Endodermal cell (in vitro differentiated cells): ENCODE measurements at places on chromosomes 2 and 18.
A peak's percentile ranks its signal among the peaks of the same experiment; 100 is the strongest.

DNA sequence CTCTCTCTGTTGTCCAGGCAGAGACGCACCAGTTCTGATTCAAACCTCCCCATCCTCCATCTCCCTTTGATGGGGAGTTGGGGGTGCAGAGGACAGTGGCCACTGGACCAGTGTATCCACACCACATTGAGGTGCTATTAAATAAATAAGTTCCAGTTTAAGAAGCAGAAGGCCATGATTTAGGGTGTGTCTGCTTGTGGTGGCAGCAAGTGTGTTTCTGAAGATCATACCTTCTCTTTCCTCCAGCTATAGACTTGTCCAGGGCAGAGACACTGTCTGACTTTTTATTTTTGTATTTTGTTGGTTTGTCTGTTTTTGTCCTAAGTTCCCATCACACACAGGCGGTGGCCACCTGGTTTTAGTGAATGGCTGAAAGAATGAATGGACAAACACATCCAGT, 16.5 kb upstream of the INO80C start:
- no peak for DNase-seq

- no peak for DNase-seq
Measured at GRCh38 chr2:219381448-219381847, 6.3 kb downstream of the DNPEP start.

GRCh38 chr2:199903111-199903510, 8.0 kb upstream of the C2orf69 start:
- no peak for DNase-seq

DNA sequence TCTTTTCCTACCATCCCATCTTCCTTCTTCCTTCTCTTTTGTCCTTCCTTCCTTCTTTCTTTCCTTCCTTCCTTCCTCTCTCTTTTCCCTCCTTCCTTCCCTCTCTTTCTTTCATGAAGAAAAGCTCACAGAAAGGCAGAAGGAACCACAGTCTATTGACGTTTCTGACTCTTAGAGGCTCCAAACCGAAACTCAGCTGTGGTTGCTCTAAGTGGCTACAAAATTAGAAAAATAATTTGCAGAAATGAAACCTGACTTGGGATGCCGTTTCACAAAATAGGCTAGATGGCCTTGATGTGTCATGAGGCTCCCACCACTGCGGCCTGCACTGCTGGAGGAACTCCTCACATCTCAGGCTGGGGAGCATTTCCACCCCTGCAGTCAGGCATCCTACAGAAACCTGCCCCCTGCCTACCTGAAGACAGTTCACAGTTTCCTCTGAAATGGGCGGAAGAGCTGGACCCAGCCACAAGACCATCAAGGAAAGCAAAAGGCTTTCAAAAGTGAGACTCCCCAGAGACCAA, 165.6 kb downstream of the SMAD7 start:
- DNase-seq, result no peak

DNA sequence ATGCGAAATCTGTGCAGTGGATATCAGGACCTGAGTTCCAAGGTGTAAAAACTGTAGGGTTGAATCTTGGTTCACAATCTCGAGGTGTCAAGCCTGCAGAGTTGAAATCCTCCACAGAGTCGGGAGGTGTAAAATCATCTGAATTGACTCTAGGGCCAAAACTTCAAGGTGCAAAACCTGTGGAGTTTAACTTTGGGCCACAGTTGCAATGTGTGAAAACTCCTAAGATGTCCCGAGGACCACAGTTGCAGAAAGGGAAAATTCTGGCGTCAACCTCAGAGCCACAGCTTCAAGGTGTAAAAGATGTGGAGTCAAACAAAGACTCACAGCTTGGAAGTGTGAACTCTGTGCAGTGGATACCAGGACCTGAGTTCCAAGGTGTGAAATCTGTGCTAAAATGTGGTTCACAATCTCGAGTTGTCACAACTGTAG, 9.8 kb upstream of the ZNF512 start:
- no peak for DNase-seq

- DNase-seq, result peak; percentile 35
Measured at GRCh38 chr2:241762933-241763369, 13.7 kb upstream of the GAL3ST2 start.

DNA sequence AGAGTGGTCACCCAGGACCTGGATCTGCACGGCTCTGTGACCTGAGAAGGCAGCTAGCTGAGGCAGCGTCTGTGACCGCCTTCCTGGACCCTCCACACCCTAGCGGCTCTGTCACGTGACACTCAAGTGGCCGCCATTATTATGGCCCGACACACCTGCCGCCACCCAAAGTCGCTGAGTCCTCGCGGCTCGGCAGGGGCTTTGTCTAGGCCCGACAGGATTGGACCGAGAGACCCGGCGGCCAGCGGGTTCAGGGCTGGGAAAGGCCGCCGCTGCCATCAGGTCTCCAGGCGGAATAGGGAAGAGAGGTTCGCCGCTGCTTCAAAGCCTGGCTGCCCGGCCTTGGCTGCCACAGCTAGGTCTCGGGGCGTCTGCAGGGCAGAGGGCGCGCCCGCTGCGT, 1162.5 kb upstream of the LRRTM1 start:
- DNase-seq, result no peak

- no peak for DNase-seq
Measured at GRCh38 chr2:138428710-138429440, 72.7 kb upstream of the SPOPL start.

DNA sequence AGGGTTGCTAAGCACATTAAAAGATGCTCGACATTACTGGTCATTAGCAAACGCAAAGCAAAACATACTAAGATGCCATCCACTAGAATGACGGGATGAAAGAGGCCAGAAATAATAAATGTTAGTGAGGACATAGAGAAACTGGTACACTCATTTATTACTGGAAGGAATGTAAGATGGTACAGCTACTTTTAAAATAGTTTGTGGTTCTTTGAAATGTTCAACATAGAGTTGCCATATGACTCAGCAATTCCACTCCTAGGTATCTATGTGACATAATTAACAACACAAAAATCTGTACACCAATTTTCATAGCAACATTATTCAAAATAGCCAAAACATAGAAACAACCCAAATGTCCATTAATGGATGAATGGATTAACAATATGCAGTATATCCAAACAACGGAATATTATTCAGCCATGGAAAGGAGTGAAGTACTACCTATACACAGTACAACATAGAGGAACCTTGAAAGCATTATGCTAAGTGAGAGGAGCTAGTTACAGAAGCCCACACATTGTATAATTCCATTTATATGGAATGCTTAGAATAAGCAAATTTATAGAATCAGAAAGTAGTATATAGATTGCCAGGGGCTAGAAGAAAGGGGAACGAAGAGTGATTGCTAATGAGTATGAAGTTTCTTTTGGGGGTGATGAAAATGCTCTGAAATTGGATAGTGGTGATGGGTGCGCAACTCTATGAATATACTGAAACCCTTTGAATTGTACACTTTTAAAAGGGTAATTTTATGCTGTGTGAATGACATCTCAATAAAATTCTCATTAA, 61.9 kb upstream of the IL1R1 start:
- DNase-seq, result no peak

GRCh38 chr2:38121481-38121880, 45.5 kb upstream of the CYP1B1 start:
- DNase-seq, result no peak

DNA sequence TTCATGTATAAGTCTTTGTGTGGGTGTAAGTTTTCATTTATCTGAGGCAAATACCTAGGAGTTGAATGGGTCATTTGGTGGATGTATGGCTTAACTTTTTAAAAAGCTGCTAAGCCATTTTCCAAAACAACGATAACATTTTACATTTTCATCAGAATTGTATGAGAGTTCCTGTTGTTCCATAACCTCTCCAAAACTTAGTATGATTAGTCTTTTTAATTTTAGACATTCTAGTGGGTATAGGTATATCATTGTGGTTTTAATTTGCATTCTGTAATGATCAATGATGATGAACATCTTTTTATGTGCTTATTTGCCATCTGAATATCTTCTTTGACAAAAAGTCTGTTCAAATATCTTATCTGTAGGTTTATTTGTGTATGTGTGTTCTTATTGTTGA, 74.4 kb upstream of the UGP2 start:
- DNase-seq, result no peak

DNA sequence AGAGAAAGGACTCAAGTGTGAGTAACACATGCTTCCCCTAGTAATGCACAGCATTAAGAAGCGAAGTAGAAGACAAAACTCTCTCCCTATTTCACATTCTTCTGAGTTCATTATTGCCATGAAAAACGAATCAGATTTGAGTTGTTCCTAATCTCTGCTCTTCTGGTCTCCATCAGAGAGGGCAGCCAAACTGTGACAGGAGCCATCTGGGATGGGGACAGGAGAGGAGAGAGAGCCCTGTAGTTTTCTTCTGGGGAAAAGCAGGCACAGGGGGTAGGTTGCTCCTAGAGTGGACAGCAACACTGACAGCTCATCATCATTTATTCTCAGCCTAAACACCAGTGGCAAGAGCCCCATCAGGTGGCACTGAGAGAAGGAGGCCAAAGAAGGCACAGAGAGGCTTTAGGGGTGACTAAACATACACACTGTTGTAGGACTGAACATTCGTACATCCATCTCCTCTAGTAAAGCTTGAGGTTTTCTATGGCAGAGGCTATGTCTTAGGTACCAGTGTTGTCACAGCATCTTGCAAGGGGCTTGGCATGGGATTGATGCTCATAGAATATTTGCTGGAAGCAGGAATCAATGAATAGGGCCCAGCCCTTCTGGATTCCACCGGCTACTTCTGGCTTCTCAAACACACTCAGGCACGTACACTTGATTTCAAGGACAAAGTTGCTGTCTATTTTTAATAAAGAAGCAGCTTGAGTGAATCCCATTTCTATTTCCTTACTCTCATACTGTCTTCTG, 33.1 kb downstream of the SLC8A1 start:
- DNase-seq, result no peak

DNA sequence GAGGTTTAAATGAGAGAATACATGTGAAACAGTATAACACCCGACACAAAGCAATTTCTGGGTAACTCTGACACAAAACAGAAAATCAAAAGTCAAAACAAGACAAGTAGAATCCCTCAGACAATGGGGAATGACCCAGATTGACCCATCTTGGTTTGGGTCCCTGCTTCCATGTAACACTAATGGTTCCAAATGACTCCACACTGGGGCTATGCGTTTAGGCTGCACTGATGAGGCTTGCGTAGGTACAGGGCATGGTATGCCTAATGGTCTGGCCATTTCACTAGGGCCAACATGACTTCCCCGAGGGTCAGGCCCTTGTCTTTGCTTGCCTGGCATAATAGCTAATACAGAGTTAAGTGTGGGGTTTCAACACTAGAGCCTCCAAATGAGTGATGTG, 27.2 kb upstream of the NFE2L2 start:
- no peak for DNase-seq

- peak; percentile 94 for DNase-seq
Measured at GRCh38 chr18:3245853-3246634, 1.6 kb upstream of the MYL12A start.

- no peak for DNase-seq
Measured at GRCh38 chr18:25229920-25230319, 122.0 kb downstream of the ZNF521 start.

DNA sequence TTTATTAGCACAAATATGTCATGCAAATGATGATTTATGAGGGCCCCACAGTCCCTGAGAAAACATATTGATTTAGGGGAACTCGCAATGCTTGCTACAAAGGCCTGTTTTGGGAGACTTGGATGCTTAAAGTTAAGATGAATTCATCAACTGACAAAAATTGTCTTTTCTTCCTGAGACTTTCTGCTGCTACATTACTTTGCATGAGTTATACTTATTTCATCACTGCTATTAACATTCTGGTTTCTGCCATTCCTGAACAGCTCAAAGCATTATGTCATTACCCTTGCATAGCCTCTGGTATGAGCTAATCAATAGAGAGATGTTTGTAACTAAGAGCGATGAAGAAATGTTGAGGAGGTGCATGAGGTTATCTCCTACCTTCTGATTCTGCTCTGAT, 74.4 kb downstream of the SOX11 start:
- DNase-seq, result no peak

- peak; percentile 96 for DNase-seq
Measured at GRCh38 chr2:237072067-237072931, 13.4 kb upstream of the COPS8 start.

- DNase-seq, result no peak
Measured at GRCh38 chr18:11987527-11987926, 6.2 kb downstream of the IMPA2 start.

GRCh38 chr2:126932966-126933710, 34.4 kb downstream of the TEX51 start:
- no peak for DNase-seq

GRCh38 chr2:131058920-131059319, 34.3 kb downstream of the FAM168B start:
- DNase-seq, result no peak

DNA sequence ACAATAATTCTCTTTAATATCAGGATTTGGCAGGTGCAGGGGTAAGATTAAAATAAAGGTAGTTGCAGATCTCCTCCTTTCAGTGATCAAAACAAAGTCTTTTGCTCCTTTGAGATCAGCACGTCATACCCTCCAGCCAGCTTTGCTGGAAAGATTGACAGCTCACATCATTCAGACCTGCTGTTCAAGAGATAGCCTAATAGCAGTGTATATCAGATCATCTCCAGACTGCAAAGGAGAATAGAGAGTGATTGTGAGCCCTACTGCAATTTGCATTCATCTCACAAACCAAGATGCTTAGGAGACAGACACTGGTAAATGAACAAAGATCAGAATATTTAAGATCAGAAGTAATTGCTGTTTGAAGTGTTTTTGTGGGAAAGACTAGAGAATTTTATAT, 135.8 kb upstream of the DSEL start:
- DNase-seq, result no peak

DNA sequence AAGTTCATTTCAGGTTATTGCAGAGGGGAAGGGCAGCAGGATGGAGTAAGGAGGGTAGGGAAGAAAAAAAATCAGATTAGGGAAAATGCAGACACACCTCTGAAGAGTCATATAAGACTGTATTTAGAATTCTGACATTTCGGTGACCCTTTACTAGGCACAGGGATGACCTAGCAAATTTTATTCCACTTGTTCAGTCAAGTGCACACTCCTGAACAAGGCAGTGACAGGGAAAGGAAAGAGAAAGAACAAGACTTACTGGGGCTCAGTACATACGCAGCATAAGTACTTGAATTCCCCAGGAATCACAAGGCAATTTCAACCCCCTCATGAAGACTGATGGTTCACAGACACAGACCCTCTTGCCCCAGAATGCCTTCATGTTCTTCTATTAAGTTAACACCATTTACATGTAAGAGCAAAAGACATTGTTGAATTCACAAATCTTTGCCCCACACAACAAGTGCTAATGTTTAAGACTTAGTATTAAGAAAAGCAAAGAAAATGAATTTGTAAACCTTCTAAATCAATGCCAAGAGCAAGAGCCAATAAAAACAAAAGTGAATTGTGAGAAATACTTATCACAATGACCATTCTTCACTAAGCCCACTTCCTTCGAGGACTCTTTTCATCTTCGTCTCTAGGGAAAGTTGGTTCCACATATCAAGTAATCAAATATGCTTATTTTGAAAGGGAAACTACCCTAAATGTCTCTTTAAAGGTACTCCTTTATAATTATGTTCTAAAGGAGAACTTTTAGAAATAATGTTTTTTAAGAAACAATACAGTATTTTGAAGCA, 47.0 kb downstream of the COBLL1 start:
- no peak for DNase-seq

DNA sequence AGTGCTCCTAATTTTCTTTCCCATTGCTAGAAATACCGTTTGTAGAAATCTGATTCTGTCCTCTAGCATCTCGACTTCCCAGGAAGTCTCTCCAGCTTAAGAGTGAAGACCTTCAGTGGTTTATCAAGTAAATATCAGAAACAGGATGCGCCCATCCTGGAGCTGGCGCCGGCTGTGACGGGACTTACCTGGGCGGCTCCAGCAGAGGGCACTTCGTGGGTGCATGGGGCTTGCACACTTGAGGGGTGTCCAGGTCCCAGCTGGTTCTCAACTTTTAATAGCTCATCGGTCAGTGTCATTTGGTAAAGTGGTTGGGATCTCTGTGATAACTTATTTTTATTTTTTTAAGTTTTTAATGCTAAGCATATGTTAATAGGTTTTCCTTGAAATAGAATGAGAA, 167.0 kb upstream of the TPO start:
- peak; percentile 63 for DNase-seq
